ENCODE measurements at places on chromosomes 6 and 20. TPM values are rescaled to one million over a fixed set of nuclear protein-coding genes. Genes with fewer than 3 reads are reported as not detected.

Gene SRMS
- 3.5 TPM for total RNA-seq

Gene SMPD2
- 19.3 TPM for total RNA-seq

- peak; percentile 40 for DNase-seq
These were observed 127.0 kb upstream of the EDN1 start for GRCh38 chr6:12163149-12163548.

DNA sequence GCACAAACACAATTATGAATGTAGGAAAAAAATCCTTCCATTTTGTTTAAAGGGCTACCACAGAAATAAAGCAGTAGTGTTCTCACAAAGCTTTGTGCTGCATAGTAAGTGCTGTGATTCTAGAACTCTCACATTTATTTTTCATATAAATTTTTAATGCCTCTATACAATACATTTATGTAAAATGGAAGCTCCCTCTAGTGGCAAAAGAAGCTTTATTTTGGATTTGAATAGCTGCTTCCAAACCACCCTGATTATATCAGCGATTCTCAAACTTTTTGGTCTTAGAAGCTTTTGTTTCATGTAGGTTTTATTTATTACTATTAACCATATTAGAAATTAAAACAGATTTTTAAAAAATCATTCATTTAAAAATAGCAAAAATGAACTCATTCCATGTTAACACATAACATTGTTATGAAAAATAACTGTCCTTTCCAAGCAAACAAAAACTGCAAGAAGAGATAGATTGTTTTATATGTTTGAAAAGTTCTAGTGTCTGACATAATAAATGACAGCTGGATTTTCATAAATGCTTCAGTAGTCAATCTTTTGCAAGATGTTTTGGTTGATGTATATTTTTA, 38.4 kb downstream of the HS3ST5 start:
- no peak for DNase-seq

GRCh38 chr6:17998003-17998402, 10.6 kb upstream of the KIF13A start:
- no peak for DNase-seq
